ENCODE measurements at places on chromosomes 12 and 14.

DNA sequence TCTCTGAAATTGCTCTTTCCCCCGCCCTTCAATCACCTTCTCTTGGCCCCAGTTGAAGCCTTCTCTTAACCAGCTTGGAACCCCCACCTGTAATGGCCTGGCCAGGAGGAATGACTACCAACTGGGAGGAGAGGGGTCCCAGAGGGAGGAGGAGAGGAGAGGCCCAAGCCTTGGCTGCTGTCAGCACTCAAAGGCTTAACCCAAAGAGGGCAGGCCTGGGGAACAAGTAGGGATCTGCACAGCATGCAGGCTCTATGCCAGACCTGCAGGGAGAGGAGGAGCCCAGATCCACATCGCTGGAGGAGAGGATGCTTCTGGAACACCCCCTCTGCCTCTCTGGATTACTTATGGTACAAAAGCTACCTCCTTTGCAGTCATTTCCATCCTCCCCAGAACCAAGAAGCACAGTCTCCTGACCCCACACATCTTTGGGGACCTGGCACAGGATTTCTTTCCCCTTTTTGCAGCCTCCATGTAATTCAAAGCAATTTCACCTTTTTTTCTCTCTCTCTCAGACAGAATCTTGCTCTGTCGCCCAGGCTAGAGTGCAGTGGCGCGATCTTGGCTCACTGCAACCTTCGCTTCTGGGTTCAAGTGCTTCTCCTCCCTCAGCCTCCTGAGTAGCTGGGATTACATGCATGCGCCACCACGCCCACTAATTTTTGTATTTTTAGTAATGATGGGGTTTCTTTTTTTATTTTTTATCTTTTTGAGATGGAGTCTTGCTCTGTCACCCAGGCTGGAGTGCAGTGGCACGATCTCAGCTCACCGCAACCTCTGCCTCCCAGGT, 6.2 kb downstream of the RARG start:
- DNase-seq = no peak

DNA sequence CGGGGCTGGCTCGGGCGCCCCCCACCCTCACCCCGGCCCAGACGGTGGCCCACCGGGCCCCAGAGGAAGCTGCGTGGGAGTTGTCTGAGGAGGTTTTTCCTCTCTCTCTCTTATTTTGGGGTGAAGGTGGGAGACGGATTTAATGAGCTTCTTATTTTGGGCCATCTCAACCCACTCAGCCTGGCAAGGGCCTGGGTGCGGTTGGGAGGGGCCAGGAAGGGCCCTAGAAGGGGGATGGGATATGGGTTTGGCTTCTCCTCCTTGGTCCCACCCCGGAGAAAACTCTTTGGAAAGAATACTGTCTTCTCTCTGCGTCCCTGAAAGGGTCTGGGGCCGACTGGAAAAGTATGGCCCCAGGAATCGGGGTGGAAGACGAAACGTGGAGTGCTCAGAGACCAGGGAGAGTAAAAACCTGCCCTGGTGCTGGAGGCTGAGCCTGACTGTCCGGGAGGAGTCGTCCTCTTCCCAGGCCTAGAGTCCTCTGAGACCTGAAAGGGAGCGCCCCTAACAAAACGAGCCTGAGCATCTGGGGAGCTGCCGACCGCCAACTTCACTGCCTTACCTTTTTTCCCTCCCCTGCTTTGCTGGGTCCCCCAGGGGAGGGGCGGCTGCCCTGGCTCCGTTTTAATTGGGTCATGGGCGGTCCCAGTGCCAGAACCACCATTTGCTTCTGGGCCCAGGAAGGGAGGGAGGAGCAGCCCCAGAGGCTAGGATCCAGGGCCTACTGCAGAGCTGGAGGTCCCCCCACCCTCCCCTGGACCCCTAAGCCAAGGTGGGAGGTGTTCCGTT, 1.6 kb downstream of the MMP14 start:
- no peak for DNase-seq

- no peak for DNase-seq
Observed at GRCh38 chr14:93010130-93010499, 87.2 kb downstream of the CHGA start.

GRCh38 chr12:122003651-122004611, 17.8 kb upstream of the BCL7A start:
- DNase-seq = no peak

- DNase-seq = peak; percentile 66
Observed at GRCh38 chr12:49346659-49347310, at the start of gene DNAJC22. Gene DNAJC22 (plus strand): TSS chr12:49346888. CDS start chr12:49348873, 1,985 bp downstream.

GRCh38 chr12:58557661-58558060, 362.6 kb downstream of the LRIG3 start:
- no peak for DNase-seq

All from natural killer cell treated with Interleukin-12 subunit alpha and Interleukin-12 subunit beta and Interleukin-15 and Interleukin-18, amount 100 ng/mL, for 72 hours (primary cell).